T-helper 9 cell (primary cell): ENCODE measurements at places on chromosomes 3 and 15.

GRCh38 chr3:111904376-111905241 lies 45.5 kb downstream of the PHLDB2 start:
- no peak for DNase-seq

- DNase-seq, result no peak
Observed at GRCh38 chr3:173066044-173067004, 74.7 kb downstream of the SPATA16 start.

GRCh38 chr3:14846226-14846880 lies 27.6 kb downstream of the FGD5 start:
- no peak for DNase-seq

DNA sequence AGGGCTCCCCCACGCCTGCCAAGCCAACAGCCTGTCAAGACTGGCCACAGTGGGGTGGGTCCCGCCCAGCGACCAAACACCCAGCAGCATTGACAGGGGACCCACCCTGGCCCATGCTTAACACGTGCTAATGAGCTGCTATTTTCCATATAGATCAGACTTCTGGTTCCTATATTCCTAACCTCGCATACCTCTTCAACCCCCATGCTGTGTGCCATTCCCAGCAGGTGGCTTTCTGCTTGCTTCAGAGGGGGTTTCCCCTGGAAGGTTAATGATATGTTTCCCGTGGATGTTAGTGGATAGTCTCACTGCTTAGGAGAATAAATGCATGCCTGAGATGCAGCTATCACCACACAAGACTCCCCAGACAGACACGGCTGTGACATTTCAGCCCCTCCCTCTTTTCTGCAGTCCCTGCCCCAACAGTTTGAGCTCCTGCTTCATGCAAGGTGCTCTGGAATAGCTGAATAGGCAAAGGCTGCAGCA lies 37.9 kb upstream of the MGLL start:
- no peak for DNase-seq

DNA sequence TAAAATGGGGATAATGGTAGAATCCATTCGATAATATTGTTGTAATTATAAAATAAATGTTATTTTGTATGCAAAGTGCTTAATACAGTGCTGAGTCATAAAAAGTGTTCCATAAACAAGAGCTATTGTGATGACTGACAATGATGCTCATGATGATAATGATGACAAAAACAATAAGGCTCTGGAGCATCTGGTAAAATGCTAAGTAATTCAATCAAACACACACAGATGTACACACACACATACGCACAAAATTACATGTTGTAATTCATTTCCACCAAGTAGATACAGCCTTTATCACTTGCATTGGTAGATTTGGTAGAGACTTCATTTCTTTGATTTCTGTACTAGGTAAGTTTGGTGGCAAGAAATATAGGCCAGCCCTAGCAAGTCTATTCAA lies 163.8 kb downstream of the FHIT start:
- DNase-seq, result no peak

DNA sequence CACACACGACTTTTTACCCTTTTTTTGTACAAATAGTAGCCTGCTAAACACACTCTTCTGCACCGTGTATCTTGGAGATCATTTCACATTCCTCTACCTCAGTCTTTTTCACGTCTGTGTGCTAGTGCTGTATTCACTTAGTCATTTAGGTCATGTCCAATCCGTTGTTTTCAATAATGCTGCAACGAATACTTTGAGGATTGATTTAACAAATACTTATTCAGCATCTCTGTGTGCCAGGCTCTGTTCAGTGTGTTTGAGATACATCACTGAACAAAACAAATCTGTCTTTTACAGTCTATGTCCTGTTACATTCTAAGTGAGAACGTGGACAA lies 882 bp downstream of the JMJD7 start:
- DNase-seq, result no peak

DNA sequence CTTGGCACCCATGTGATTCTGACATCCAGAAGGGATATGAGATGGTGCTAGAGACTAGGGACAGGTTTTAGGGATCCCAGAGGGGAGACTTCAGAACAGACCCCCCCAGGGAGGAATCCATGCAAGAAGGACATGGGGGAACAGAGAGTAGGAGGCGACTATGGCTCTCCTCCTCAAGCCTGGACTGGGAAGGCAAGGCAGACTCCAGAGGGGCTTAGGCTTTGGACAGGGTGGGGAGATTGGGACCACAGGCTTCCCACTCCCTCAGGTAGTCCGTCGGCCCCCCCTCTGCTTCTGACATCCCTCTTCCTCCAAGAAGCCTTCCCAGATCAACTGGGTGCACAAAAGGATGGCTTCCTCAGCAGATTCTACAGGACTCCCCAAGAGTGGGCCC lies 3.0 kb upstream of the VIPR1 start:
- DNase-seq, result no peak

GRCh38 chr15:76962337-76963013 lies 30.9 kb downstream of the RCN2 start:
- no peak for DNase-seq

DNA sequence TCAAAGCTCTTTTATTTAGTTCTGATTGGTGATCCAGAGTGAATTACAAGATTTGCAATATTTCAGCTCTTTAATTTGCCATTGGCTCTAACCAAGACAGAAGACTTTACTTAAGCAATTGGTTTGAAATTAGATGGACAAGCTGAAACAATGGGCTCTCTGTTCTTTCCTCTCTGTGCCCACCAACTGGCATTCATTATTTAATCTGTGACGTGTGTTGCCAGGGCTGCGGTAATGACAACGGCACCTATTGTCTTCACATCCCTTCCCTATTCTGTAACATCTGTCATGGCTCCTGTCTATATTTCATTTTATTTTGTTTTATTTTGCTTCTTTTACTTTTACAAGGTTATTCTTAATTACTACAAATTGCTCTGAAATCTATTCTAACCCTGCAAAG lies 33.9 kb downstream of the PLD1 start:
- no peak for DNase-seq

- no peak for DNase-seq
Observed at GRCh38 chr3:100615684-100616083, 6.3 kb downstream of the ADGRG7 start.

GRCh38 chr15:89221543-89221942 lies at the start of gene RLBP1:
TSS of gene RLBP1 (minus strand) at chr15:89221579. CDS start at chr15:89218975, 2,604 bp downstream.
- DNase-seq, result no peak

- no peak for DNase-seq
Observed at GRCh38 chr3:177711637-177712036, 514.4 kb upstream of the TBL1XR1 start.

DNA sequence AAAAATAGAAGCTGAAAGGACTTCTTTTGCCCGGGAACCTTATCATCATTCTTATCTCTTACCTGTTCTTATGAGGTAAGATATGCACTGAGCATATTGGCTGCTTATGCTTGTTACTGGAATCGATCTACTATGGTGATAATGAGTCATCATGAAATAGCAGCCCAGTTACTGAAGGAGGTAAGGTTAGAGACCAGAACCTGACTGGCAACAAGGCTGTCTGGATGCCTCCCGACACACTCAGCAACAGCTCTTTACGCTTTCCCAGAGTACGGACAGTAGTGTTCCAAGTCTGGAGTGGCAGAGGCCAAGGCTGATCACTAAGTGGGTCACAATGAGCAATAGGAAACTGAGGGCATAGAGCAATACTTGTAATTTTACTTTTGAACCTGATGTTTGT lies 314.1 kb downstream of the NLGN1 start:
- no peak for DNase-seq

GRCh38 chr3:151330899-151331298 lies 1.6 kb upstream of the P2RY13 start:
- DNase-seq, result no peak
